ENCODE measurements at places on chromosomes 16 and 17.

GRCh38 chr17:9820448-9820847, 1.4 kb downstream of the GSG1L2 start:
- no peak for DNase-seq

DNA sequence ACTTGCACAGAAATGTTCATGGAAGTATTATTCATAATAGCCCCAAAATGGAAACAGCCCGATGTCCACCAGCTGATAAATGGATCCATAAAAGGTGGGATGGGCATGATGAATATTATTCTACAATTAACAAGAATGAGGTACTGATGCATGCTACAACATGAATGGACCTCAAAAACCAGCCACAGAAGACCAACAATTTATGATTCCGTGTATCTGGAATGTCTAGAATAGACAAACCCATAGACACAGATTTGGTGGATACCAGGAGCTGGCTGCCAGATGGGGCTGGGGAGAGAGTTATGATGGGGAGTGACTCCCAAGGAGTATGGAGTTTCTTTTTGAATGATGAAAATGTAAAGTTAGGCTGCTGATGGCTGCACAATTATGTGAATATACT, 10.8 kb upstream of the NAGLU start:
- no peak for DNase-seq

GRCh38 chr16:17050468-17050867, 420.3 kb downstream of the XYLT1 start:
- no peak for DNase-seq

- peak; percentile 29 for DNase-seq
Measured at GRCh38 chr16:3793161-3793576, 75.8 kb upstream of the TRAP1 start.

- DNase-seq: no peak
Measured at GRCh38 chr16:17027488-17028129, 443.2 kb downstream of the XYLT1 start.

GRCh38 chr17:61967729-61968128, 39.9 kb upstream of the INTS2 start:
- no peak for DNase-seq

DNA sequence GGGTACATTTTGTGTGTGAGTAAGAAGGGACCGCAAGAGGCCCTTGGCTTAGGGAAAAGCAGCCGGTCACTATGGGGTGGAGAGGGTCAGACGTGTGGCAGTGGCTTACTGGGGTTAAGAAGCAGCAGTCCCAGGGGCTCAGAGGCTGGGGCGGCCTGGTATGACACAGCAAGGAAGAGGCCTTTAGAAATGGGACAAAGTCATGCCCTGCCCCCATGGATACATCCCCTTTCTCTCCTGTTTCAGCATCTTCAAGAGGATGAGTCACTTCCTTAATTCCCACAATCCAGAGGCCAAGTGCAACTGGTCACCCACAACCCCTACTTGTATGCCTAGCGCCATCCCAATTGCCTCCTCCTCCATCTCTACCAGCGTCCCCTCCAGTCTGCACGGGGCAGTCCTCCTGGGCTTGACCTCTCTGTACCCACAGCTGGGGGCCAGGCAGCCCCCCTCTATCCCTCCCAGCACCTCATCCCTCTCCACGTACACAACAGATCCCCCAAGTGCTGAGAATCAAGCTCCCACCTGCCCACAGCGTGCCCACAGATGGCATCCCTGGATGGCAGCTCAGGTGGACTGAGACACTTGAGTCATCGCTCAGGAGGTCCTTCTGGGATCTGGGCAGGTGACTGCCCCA, 6.9 kb upstream of the EFTUD2 start:
- DNase-seq: no peak

DNA sequence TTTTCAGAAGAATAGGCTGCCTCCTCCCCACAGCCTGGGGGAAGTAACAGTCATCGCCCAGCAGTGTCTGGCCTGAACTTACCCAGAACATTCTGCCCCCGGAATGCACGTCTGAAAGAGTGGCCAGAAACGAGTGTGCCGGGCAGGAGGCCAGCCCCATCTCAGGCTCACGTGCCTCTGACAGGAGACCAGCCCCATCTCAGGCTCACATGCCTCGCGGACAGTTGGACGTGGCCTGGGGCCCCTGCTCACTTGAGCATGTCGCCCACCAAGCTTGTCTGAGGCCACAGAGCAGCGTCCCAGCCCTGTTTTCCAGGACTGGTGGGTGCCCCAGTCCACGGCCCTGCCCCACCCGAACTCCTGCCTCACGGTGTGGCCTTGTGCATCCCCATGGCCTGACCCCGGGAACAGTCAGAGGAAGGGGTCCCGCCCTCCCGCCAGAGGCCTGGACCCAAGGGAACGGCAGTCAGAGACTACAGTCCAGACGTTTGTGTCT, 16.3 kb upstream of the CDH15 start:
- no peak for DNase-seq

- no peak for DNase-seq
Measured at GRCh38 chr17:50338645-50339044, 7.3 kb upstream of the XYLT2 start.

- no peak for DNase-seq
Measured at GRCh38 chr16:46954562-46954961, 18.9 kb downstream of the DNAJA2 start.

GRCh38 chr16:3182608-3183444, 5.2 kb upstream of the OR1F1 start:
- peak; percentile 83 for DNase-seq

DNA sequence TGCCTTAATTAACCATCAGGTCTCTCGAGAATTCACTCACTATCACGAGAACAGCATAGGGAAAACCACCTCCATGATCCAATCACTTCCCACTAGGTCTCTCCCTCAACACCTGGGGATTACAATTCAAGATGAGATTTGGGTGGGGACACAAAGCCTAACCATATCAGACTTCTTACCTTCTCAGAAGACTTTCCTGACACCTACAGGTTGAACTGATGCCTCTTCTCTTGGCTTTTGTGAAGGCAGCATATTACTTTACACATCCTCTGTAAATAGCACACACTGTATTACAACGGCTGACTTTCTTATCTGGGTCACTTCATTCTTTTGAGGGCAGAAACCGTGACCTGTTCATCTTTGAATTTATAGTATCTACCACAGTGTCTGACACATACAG, 23.6 kb downstream of the BMERB1 start:
- DNase-seq: peak; percentile 15

DNA sequence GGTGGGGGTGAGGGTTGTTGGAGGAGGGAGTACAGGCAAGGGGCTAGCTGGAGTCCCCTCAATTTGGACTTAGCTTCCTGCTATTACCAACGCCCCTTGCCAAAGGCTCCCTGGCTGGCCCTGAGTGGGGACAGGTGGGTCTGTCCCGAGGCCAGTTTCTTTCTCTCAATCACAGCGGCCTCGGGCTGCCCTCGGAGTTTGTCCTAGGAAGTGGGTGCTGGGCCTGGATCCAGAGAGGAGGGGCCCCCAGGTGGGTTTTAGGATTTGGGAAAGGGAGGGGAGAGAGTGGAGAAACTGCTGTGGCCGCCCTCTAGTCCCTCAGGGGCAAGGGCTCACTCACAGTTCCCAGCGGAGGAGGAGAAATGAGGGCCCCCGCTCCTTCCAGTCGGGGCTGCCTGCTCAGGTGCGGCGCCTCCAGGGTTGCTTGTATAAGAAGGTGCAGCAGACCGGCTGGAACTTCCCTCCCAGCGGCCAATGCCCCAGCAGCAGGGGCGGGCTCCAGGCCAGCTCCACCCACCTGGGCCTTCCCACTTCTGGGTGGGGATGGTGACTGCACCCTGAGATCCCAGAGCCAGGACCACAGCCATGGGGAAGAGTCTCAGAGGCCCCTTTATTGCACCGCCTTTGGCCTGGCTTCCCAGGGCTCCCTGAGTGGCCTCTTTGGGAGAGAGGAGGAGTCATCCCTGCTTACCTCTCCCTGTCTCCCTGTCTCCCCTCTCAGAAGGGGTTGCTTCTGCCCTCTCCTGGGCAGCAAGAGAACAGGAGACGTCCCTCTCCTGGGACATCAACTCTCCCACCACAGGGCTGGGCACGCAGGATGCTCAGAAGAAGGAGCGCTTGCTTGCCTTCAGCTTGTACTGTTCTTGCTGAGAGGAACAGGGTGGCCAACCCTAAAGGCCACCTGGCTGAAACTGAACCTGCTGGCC, 112.0 kb upstream of the SMURF2 start:
- peak; percentile 26 for DNase-seq

GRCh38 chr17:62119373-62119772, 54.3 kb upstream of the MED13 start:
- DNase-seq: no peak

DNA sequence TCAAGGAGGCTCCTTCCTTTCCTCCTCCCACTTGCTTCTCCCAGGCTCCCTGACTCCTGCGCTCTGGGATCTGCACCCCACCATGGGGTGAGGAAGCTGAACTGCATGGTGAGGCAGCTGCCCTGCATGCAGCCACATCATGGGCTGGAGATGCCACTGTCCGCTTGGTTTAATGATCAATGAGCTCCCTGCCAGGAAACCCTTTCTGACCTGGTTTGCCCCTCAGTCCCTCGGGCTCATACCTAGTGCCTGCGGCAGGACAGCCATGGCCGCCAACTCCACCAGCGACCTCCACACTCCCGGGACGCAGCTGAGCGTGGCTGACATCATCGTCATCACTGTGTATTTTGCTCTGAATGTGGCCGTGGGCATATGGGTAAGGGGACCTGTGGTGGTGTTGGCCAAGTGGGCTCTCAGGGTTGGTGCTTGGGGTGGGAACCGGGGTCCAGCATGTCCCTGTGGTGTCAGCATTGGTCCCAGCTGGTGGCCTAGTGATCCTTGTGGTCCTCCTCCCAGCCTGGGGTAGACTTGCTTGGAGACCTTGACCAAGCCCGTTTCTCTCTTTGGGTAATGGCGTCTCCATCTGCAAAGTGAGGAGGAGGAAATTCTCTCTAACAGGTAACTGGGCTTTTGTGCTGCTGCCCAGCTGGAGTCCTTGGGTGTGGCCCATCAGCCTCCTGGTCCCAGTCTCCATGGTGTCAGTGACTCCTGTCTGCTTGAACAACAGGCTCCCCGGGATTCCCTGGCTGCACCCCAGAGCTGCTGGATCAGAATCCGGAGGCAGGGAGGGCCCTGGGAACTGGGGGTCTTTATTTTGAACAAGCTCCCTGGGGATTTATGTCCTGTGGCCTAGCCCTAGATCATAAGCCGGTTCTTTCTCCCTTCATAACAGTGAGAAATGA, at the start of gene SLC5A10:
TSS of gene SLC5A10 (plus strand) at position 225 of the 902 bp plus-strand sequence. CDS start at position 266, 41 bp downstream.
- no peak for DNase-seq

DNA sequence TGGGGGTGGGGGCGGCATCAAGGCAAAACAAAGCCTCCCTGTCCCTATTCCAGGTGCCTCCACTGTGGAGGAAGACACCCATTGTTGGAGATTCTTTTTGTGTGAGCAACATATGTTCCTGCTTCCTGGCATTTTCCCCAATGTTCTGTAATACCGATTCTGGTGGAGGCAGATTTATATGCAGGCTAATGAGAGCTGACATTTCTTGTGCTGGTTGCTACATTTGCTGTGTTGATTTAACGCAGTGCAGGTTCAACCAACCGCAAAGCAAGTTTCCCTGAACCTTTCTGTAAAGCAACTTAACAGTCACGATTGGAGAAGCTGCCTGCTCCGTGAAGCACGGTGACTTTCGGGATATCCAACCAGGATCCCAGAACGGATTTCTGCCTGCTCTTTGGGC, 260.5 kb downstream of the CBLN1 start:
- DNase-seq: no peak

All from hematopoietic multipotent progenitor cell treated with erythropoietin and hydrocortisone succinate and interleukin-3 and kit ligand, for 8 days (in vitro differentiated cells).